ENCODE measurements at places on chromosomes 2 and 18. TPM values are rescaled to one million over a fixed set of nuclear protein-coding genes. Genes with fewer than 3 reads are reported as not detected.

MRPS9 gene
- total RNA-seq = 18.4 TPM

ONECUT2 gene
- total RNA-seq = not detected

SLC30A3 gene
- total RNA-seq = 0.28 TPM

RIT2 gene
- total RNA-seq = not detected

DNA sequence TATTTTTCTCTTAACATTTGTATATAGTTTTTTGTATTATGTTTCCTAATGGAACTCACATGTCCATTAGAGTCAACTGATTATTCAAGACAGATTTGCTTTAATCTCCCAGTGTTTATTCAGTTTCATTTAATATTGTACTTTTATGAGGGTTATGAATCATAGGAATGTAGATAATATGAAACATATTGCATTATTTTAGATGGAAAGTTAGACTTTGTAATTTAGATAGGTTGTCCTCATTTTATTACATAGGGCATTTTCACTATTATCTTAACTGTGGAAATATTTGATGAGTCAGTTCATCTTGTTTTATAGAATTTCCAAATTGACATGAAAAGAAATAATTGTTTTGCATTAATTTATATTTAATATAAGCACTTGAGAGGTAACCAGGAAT, 240.8 kb downstream of the PLCL1 start:
- no peaks in the 10 kb centered on the region for H3K27me3 ChIP-seq
- DNase-seq = no peak
- no peaks in the 10 kb centered on the region for H3K4me1 ChIP-seq

- no peak overlapping the region for H3K4me3 ChIP-seq
- no peaks in the 10 kb centered on the region for H3K27me3 ChIP-seq
- no peak overlapping the region for H3K27ac ChIP-seq
- DNase-seq = no peak
- H3K36me3 ChIP-seq = no peaks in the 10 kb centered on the region
Measured at GRCh38 chr2:162113776-162114168, 38.3 kb downstream of the GCG start.

GRCh38 chr18:30500240-30500945, 542.1 kb downstream of the DSC3 start:
- DNase-seq = no peak
- H3K27me3 ChIP-seq = no peaks in the 10 kb centered on the region
- H3K27ac ChIP-seq = no peak overlapping the region
- no peaks in the 10 kb centered on the region for H3K36me3 ChIP-seq

- peaks cover 12% of the 10 kb centered on the region for H3K4me1 ChIP-seq
- no peaks in the 10 kb centered on the region for H3K36me3 ChIP-seq
- no peak overlapping the region for H3K4me3 ChIP-seq
- no peaks in the 10 kb centered on the region for H3K27me3 ChIP-seq
- no peak overlapping the region for H3K27ac ChIP-seq
Measured at GRCh38 chr2:202065876-202066275, 7.2 kb upstream of the KIAA2012 start.

DNA sequence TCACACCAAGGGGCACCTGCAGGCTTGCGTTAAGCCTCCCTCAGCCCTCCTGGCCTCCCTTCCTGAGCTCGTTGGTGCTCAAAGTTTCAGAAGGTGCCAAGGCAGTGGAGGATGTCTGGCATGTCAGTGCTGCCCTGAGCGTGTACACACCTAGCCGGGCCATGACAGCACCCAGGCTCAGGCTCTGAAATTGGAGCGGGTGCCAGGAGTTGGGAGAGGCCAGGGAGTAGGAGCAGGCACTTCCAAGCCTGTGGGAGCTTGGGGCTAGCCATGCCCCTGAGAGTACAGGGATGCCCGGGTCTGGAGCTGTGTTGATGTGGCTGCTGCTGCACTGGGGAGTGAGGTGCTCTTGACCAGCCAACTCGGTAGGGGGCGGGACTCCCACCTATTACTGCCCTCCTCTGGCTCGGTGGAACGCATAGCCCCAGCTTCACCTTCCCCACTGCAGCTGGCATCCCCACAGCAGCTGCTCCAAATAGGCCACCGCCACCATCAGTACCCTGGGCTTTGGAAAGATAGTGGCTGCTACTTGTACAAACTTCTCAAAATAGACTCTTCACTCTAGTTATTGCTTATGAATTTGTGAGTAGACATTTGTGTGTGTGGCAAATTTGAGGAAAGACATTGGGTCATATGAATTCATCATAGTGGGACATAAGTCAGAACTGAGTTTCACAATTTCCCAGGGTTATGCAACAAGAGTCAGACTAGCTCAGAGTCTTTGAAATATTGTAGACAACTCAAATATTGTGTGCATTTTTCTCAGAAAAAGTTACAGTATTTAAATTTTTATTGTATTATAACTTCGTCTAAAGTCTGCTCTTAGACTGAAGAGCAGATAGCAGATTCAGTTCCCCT, 6.8 kb upstream of the PCARE start:
- H3K4me1 ChIP-seq = no peaks in the 10 kb centered on the region
- no peak overlapping the region for H3K4me3 ChIP-seq
- H3K27me3 ChIP-seq = no peaks in the 10 kb centered on the region
- DNase-seq = no peak

- no peak overlapping the region for H3K27ac ChIP-seq
- no peaks in the 10 kb centered on the region for H3K4me1 ChIP-seq
- no peak overlapping the region for H3K4me3 ChIP-seq
- H3K27me3 ChIP-seq = no peaks in the 10 kb centered on the region
- no peaks in the 10 kb centered on the region for H3K36me3 ChIP-seq
Measured at GRCh38 chr18:13313006-13313686, 94.6 kb downstream of the LDLRAD4 start.

DNA sequence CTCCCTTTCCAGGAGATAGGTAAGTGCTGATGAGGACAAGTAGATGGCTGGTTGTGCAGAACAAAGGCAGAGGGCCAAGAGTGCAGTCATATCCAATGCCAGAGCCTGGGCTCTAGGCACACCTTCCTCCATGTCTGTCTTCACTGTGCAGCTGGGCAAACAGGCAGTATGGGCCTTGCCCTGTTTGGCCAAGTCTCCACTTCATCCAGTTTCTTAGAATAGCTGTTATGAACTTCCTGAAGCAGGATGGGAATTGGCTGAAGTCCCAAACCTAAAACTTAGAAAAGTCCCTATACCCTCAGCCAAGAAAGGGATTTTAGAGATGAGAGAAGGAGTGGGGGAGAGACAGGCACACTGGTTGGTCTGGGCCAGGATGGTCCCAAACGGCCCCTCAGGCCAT, 37.5 kb upstream of the CYP26B1 start:
- no peak overlapping the region for H3K4me3 ChIP-seq
- no peak for DNase-seq
- no peaks in the 10 kb centered on the region for H3K27me3 ChIP-seq
- H3K4me1 ChIP-seq = no peaks in the 10 kb centered on the region

- peaks cover 65% of the 10 kb centered on the region for H3K27me3 ChIP-seq
- H3K4me1 ChIP-seq = no peaks in the 10 kb centered on the region
- no peak overlapping the region for H3K27ac ChIP-seq
- peaks cover 2% of the 10 kb centered on the region for H3K36me3 ChIP-seq
- H3K4me3 ChIP-seq = no peak overlapping the region
Measured at GRCh38 chr2:176117162-176117822, 714 bp downstream of the HOXD10 start.

GRCh38 chr2:71720283-71720560, 266.9 kb downstream of the DYSF start:
- H3K36me3 ChIP-seq = no peaks in the 10 kb centered on the region
- peak overlapping the region; percentile 28 for H3K27ac ChIP-seq
- no peak for DNase-seq
- H3K4me3 ChIP-seq = no peak overlapping the region

GRCh38 chr2:146123256-146123655, 1603.3 kb upstream of the ZEB2 start:
- no peaks in the 10 kb centered on the region for H3K27me3 ChIP-seq
- no peak overlapping the region for H3K27ac ChIP-seq
- no peaks in the 10 kb centered on the region for H3K4me1 ChIP-seq
- no peak for DNase-seq
- H3K36me3 ChIP-seq = no peaks in the 10 kb centered on the region

- peaks cover 28% of the 10 kb centered on the region for H3K4me1 ChIP-seq
- H3K36me3 ChIP-seq = no peaks in the 10 kb centered on the region
- peak overlapping the region; percentile 73 for H3K27ac ChIP-seq
- no peaks in the 10 kb centered on the region for H3K27me3 ChIP-seq
- no peak for DNase-seq
- no peak overlapping the region for H3K4me3 ChIP-seq
Measured at GRCh38 chr2:12539776-12540562, 176.8 kb upstream of the TRIB2 start.

DNA sequence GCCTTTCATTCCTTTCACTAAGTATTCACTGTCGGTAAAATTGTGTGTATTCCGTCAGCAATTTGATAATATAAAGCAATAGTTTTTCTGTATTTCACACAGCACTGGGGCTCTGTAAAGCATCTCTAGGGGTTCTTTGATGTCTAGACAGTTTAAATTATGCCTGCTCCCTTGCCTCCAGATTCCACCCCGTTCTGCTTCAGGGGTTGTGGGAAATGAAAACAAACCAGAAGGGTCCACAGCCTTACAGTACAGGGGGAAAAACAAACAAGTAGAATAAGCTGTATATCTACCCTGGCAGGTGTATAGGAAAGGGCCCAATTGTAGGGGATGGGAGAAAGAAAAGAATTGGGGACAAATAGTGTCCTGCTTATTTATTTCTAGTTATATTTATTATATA, 63.1 kb downstream of the ASXL3 start:
- no peaks in the 10 kb centered on the region for H3K36me3 ChIP-seq
- DNase-seq = no peak
